ENCODE measurements at places on chromosomes 16 and 17.

GRCh38 chr17:47870056-47870455 lies 19.1 kb upstream of the SP6 start:
- no peak for DNase-seq

- no peak for DNase-seq
Observed at GRCh38 chr17:67290244-67290643, 45.2 kb upstream of the HELZ start.

DNA sequence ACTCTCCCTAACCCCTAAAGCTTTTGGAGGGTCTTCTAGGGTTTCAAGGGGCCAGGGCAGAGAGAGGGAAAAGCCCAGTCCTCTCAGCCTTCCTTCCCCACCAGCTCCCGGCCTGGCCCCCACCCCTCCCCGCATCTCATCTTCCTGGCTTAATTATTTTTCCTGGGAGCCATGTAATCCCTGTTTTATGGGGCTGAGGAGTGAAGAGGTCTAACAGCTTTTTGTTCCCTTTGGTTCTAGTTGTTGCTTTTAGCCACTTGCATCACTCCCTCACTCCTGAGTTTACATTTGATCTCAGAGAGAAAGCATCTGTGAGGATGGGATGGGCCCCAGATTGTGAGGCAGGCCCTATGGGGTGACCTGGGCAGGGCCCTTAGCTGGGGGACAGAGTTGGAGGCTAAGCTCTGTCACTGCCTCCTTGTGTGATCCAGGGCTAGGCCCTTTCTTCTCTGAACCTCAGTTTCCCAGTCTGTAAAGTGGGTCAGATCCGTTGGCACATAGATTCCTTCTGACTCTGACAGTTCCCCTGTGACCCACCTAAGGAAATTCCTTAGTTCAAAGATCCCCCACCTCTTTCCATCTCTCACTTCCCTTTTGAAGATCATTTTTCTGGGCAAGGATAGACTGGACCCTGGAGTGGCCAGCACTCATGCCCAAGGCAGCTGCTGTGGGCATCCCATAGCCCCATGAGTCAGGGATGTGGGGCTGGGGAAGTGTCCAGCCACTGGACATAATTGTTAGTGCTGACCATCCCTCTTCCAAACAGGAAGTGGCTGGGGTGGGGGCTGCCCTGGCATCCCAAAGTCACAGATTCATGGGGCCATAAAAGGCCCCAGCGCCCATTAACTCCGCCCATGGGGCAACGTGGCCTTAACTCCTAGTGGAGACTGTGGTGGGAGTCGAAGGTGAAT lies 20.1 kb downstream of the UNC119 start:
- no peak for DNase-seq

GRCh38 chr17:82587234-82588086 lies 60.8 kb downstream of the WDR45B start:
- DNase-seq: no peak

DNA sequence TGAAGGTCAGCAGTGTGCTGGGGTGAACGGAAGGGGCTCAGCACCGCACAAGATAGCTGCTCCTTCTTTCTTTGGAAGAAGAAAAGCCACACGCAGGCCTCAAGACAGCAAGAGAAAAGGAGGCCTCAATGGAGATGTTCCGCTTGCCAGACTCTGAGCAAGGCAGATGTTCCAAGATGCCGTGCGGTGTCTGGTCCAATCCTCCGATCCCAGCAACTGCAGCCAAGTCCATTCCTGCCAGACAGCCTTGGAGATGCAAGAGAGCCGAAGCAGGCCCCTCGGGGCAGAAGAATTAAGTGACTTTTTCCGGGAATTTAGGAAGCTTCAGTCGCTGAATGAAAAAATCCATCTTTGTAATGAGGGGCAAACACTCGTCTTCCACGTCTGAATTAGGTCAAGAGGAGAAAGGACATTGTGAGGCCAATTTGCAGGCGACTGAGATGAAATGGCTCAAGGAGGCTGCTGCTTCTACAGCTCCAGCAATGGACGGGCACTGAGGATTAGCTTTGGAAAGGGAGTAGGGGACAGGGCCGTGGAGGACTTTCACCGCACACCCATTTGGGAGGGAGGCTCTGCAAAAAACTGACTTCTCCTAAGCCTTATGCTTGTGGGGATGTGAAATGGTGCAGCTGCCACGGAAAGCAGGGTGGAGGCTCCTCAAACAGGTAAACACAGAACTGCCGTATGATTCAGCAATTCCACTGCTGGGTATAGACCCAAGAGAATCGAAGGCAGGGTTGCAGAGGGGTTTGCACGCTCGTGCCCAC lies 44.7 kb downstream of the RPH3AL start:
- no peak for DNase-seq

Measured in activated effector memory CD4-positive, alpha-beta T cell treated with anti-CD3 and anti-CD28 coated beads, Interleukin-2, amount 50 U/mL, for 16 hours (primary cell).